H4 (cell line): ENCODE measurements at places on chromosomes 12 and 14. TPM values are rescaled to one million over a fixed set of nuclear protein-coding genes. Genes with fewer than 3 reads are reported as not detected.

DNA sequence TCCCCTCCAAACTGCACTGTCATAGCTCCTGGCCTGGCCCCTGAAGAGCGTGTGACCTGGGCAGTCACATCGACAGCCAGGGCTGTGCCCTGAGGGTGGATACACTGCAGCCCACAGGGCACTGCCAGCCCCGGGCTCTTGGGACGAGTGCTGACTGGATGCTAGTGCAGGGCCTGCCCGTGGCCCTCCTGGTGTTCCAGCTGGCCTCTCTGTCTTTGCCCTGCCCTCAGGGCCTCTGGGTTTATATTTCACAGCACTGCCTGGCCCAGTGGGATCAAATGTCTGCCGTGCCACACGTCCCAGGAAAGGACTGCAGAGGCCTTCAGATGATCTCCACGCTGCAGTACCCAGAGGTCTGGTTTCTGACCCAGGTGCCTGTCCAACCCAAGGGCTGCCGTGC is 10.1 kb upstream of the CCDC197 start:
- DNase-seq, result peak; percentile 19

DNA sequence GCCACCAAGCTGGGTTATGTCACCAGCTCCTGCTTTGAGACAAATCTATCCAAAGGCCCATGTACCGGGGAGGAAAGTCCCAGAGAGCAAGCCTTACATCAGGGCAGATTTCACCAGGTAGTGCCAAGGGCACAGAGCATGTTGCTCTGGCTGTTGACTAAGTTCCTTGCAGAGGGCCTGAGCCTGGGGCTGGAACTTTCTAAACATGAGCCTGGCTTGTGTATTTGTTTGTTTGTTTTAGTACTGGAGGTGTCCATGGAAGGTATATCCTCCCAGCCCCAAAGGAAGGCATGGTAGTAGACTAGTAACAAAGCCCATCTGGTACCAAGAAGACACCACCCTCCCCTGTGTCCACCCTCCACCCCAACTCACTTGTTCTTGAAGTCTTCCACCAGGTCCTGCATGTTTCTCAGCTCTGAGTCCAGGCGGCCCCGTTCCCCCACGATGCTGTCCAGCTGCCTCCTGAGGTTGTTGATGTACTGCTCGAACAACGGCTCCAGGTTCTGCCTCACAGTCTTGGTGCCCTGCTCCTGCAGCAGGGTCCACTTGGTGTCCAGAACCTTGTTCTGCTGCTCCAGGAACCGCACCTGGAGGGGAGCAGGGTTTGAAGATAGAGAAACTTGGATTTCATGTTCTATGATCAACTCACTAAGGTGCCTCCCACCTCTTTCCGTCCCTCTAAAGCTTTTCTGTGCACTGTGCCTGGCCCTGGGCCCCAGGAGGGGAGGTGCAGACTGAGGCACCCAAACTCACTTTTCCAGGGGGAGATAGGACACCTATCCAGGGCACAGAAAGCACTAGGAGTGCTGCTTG is 1.4 kb downstream of the KRT5 start:
- DNase-seq, result no peak

GRCh38 chr14:32507029-32507984 is 178.2 kb downstream of the AKAP6 start:
- peak; percentile 62 for DNase-seq

- no peak for DNase-seq
Observed at GRCh38 chr14:94401083-94401482, 12.7 kb upstream of the SERPINA1 start.

DNA sequence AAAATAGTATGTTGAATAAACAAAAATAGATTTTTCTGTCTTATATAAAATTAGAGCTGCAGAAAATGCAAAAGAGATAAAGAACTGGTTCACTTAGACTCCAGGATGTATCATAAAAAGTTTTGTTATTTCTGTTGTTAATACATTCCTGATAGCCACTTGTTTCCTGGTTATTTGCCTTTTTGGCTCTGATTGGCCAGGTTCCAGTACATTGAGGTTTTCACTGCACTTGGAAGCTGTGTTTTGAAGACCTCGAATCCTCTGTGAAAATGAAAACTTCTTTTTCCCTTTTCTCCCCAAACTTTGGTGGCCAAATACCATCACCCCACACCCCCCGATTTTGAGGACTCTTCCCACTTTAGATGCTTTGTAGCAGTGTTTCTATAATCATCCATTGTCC is 525.3 kb downstream of the MED13L start:
- DNase-seq, result no peak

- no peak for DNase-seq
Observed at GRCh38 chr12:52052468-52053186, 1.4 kb downstream of the NR4A1 start.

DNA sequence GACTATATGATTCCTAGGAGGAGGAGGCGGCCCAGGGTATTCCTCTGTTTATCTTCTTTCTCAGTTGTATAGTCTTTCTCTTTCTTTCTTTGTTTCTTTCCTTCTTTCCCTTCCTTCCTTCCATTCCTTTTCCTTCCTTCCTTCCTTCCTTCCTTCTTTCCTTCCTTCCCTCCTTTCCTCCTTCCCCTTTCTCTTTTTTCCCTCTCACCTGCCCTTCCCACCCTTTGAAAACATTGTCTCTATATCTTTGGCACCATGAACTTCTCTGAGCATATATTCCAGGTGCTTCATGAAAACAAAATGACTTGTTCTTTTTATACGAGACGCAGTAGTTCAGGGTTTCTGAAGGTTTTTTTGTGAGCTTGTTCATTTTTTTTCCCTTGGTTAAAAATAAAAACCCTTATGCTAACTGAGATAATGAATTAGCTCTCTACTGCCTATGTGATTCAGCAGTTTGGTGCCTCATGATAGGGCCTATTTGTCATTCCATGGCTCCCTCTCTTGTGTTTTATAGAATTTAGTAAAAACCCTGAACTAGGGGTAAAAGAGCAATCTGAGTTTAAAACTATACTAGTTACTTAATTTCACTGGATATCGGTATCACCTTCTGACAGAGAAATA is 3.2 kb upstream of the TESPA1 start:
- DNase-seq, result no peak

DNA sequence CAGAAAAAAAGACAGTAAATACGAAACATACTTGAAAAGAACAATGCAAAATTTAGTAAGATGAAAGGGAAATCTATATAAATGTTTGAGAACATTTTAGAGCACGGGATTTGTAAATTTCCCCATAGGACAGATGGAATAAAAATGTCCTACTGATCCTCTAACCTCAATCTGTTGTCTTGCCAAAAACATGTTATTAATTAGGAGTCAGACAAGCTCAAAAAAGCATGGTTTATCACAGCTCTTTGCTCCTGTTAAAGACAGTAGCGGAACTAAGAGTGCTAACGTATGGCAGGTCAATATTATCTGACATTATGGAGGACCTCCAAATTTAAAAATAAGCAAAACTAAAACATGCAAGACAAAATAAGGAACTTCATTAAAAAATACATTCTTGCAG is 12.9 kb downstream of the GMFB start:
- no peak for DNase-seq

The HOXC10 gene
- 2.0 and 8.7 TPM in 2 replicates for total RNA-seq

The BCL2L14 gene
- total RNA-seq, result not detected in 2 replicates

GRCh38 chr12:104672501-104673265 is 215.9 kb downstream of the CHST11 start:
- peak; percentile 47 for DNase-seq

The PZP gene
- total RNA-seq, result not detected in 2 replicates

DNA sequence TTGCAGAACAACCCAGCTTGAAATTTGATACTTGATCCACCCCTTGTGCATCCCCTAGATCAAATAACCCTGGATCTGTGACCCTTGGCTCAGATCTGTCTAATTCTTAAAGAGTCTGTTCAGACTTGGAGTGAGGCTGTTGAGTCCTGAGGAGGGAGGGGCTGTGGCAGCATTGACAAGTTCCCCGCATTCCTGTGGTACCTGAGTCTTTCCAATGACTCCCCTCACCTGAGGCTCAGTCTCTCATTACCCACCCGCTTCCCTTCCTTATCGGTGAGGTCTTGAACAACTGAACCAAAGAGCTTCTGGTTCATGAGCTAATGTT is 16.1 kb upstream of the HDAC7 start:
- no peak for DNase-seq

DNA sequence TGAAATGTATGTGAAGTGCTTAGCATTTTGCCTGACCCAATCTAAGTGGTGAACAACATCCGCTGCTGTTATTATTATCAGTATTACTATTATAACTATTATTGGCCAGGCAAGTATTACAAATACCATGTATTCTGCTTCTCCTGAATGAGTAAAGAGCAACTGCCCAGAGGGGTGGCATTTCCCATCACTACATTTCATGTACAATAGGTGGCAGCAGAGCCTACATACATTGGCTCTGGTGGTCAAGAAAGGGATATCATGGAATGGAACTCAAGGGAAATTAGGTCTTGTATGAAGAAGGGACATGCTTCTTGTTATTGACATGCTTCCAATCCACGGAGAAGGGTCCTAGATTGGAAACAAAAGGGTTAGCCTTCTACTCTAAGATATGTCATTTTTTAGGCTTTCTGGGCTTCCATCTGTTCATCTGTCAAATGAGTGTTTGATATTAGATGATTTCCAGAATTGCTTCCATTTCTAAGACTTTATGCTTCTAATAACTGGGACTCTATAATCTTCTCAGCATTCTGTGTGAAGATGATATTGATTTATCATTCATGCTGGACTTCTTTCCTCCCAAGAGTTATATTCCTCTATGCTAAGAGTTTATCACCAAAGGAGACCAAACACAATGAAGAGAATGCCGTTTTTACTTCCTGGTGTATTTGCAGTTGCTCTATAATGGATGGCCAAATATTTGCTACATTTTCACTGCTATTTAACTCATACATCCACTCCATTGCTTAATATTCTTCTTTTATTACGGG is 239.1 kb downstream of the SSPN start:
- DNase-seq, result peak; percentile 69

DNA sequence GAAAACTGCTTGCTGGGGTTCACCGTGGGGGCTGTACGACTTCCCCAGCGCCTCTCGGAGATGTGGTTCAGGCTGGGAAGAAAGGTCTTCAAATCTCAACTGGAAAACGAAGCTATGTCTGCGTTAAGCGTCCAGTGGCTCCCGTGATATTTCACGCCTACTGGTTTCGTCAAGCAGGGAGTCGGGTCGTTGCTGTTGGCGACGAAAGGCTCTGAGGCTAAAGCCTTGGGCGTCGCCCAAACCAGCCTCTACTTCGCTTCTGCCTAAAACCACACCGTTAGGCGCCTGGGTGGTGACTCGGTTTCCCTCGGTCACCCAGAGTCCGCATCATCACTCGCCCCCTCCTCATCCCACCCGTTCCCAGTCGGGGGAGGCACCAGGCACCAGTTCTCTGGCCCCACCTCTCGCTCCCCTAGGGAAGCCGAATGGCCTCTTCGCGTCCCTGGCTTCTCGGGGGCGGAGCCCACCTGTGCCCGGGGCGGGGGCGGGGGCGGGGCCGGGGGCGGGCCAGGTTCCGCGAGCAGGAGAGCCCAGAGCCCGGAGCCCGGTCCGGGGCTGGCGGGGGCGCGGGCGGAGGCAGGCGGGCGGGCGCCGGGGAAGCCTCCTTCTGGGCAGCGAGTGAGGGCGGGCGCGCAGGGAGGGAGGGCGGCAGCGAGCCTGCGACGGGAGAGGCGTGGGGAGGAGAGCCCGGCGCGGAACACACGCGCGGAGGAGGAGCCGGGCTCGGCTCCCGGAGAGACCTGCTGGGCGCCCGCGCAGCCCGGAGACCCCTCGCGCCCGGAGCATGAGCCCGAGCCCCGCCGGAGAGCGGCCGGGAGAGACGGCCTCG is at the start of gene B4GALNT3:
B4GALNT3 (plus strand) TSS at position 510 of the 829 bp plus-strand sequence. CDS start 438 bp downstream, outside the sequence.
- DNase-seq, result no peak

The CYP27B1 gene
- 0.48 TPM in 1 of 2 replicates, not detected in the other for total RNA-seq

The HOXC12 gene
- not detected in 2 replicates for total RNA-seq

The CEBPE gene
- not detected in 2 replicates for total RNA-seq

The IGFBP6 gene
- 265 and 375 TPM in 2 replicates for total RNA-seq

DNA sequence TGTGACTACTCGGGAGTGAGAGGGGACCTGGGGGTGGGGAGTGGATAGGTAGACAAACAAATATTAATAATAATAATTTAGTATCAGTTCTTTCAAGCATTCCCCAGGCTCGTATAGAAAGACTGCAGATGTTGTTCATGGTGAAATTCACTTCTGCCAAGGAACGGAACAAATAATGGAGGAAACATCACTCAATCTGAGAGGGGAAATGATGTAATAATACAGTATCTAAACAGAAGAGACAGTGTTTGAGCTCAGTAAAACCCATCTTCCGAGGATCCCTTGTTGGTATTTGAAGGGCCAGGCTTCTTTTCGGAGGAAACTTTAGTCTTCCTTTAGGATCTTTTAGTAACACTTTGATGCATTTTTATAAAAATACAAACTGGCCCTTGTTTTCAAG is 114.2 kb downstream of the KCNK10 start:
- DNase-seq, result no peak

DNA sequence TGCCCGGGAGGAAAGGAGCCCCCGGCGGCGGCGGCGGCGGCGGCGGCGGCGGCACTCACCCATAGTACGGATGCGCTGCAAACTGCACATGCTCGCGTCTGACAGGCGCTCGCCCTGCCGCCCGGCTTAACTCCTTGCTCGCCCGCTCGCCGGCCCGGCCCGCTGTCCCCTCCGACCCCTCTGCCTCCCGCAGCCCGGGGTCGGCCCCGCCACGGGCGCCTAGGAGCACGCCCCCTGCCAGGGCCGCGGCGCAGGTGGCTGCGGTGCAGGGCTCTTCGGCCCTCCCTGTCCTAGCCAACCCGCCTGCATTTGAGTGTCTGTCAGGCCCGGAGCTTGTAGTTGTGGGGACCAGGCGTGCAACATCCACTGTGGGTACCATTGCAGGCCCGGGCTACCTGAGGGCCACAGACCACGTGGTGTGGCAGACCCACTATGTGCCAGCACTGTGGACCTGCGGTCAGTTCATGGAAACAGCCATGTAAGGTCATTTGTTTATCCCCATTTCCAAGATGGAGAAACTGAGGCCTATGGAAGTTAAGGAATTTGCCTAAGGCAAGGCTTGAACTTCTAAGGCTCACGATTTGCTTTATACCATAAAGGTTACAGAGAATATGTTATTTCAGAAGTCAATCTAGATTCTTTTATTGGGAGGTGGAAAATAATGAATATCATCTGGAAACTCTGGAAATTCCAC is 17.6 kb upstream of the PLEKHH1 start:
- no peak for DNase-seq

GRCh38 chr12:129071362-129071761 is 218.1 kb downstream of the GLT1D1 start:
- no peak for DNase-seq
